Activated CD8-positive, alpha-beta memory T cell treated with anti-CD3 and anti-CD28 coated beads, Interleukin-2, amount 10 ng/mL, durations not matched to agents 7 days and 5 days (primary cell): ENCODE measurements at places on chromosomes 2 and 18.

GRCh38 chr18:77031662-77032061 is 100.9 kb downstream of the MBP start:
- no peak for DNase-seq

GRCh38 chr18:45413180-45413836 is 202.0 kb upstream of the SLC14A2 start:
- no peak for DNase-seq

DNA sequence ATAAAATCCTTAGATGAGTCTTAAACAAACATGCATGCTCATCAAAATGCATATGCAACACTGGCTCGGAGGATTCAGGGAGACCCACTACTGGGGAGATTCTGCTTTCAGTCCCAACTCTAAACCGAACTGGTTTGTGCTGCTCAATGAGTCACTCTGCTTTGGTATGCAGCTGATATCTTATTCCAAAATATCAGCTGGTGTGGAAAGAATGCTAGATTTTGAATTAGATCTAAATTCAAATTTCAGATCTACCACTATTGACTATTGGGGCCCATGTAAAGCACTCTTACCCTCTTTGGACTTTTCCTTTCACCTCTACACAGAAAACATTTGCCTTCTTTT is 39.2 kb upstream of the TTN start:
- no peak for DNase-seq

- DNase-seq, result no peak
These were observed 109.3 kb downstream of the MBP start for GRCh38 chr18:77023102-77023782.

- no peak for DNase-seq
These were observed 10.1 kb downstream of the EXOC6B start for GRCh38 chr2:72815655-72816278.

DNA sequence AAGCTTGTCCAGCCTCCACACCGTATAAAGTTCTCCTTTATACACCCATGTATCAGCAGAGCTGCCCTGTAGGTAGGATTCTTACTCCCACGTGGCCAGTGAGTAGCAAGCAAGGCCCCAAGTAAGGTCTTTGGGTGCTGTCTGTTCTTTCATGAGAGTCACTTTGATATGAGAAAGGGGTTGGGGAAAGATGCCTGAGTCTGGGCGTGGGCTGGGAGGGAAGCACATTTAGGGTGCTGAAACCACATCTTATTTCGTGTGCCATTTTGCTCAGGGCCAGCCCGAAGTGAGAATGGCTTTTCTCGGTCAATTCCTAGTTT is 436 bp upstream of the ITPRIPL1 start:
- DNase-seq, result peak; percentile 58

DNA sequence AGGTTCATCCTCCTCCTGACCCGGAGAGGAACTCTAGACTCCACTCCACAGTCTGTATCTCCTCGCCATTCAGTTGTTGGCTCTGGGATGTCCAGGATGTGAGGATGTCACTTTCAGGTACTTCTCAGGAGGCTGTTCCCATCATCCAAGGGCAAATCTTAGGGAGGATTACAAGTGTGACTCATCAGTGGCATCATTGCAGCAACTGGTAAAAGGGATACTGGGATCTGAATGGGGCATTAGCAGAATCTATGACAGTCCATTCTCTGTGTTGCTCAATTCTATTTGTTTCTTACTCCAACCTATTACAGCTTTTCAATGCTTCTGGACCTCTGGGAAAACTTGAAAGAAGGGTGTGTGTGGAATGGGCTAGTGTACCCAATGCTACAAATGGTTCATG is 81.5 kb upstream of the FN1 start:
- no peak for DNase-seq

GRCh38 chr2:161119483-161119882 is 40.7 kb upstream of the TANK start:
- no peak for DNase-seq

- no peak for DNase-seq
These were observed 92.8 kb downstream of the ASAP2 start for GRCh38 chr2:9299161-9300100.

DNA sequence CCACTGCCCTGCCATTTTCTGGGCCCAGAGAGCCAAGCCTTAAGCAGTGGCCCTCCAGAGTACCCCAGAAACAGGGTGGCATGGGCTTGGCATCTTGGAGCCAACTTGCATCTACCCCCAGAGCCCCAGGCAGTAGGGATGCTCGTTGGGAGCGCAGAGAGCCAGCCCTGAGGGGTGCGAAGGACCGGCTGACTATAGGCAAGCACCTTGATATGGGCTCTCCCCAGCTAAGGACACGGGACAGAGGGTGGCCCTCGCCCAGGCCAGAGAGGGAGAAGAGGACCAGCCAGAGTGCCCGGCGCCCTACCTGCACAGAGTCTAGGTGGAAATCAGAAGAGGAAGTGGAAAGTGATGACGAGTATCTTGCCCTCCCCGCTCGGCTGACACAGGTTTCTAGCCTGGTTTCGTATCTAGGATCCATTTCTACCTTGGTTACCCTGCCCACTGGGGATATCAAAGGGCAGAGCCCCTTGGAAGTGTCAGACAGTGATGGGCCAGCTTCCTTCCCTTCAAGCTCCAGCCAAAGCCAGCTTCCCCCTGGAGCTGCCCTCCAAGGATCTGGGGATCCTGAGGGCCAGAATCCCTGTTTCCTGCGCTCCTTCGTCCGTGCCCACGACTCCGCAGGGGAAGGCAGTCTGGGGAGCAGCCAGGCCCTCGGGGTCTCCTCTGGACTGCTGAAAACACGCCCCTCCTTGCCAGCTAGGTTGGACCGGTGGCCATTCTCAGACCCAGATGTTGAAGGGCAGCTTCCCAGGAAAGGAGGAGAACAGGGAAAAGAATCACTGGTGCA is 16.2 kb downstream of the CEP68 start:
- no peak for DNase-seq

DNA sequence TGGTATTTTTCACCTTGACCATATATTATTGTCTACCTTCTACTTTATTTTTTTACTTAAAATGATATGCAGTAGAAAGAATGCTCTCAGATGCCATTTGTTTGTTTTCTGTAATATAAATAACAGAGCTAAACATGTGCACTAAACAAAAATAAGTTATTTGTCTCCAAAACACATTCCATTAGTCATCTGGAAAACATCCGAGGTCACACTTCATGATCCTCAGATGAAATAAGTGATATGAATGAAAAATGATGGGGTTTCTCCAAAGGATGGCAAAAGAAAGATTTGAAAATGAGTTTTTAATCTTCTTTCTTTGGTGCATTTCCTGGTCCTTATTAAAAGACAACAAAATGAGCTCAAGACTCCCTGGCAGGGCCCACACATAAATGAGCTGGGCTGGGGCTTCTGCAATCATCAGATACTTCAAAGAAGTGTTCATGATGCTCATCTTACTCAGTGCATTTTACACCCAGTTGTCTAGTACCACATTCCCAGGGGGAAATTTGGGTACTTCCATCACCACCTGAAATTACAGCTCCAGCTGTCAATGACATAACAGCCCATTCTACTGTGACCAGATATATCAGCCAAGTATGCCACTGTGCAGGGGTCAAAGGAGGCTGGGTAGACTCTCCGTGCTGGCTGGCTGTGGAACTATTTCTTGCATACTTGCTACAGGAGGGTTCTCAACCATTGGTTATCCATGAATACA is 283.5 kb downstream of the PID1 start:
- DNase-seq, result no peak

- DNase-seq, result no peak
These were observed 54.9 kb downstream of the CERKL start for GRCh38 chr2:181602017-181602416.

GRCh38 chr2:105437708-105438103 is 38.9 kb upstream of the FHL2 start:
- no peak for DNase-seq

- DNase-seq, result peak; percentile 34
These were observed 195.4 kb upstream of the HDAC4 start for GRCh38 chr2:239596253-239596652.

DNA sequence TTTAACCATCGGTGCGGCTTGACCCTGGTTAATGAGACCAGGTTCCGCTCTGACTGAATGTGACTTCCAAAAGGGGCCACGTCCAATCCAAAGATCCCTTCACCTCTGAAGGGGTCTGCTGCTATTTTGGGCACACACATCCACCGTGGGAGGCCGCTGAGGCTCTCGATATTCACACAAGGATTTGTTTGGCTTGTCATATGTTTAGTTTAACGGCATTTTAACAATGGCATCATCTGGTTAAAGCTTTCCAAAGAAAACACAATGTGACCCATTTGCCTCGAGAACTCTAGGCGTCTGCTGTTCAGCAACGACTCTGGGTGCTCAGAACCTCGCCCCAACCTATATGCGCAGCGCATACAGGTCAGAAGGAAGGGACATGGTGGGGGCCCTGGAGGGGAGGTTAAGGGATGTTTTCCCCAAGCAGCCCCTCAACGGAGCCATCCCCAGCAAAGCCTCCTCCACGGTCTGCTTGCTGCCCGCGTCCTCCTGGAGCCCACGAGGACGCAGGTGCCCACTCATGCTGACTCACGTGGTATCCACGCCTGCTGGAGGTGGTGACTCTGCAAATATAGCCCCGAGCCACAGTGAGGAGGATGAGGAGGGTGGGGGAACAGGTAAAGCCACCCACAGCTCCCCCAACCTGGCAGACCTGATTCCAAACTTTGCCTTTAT is 260.3 kb downstream of the HDAC4 start:
- no peak for DNase-seq

- no peak for DNase-seq
These were observed 26.3 kb downstream of the MEX3C start for GRCh38 chr18:51171223-51171622.

DNA sequence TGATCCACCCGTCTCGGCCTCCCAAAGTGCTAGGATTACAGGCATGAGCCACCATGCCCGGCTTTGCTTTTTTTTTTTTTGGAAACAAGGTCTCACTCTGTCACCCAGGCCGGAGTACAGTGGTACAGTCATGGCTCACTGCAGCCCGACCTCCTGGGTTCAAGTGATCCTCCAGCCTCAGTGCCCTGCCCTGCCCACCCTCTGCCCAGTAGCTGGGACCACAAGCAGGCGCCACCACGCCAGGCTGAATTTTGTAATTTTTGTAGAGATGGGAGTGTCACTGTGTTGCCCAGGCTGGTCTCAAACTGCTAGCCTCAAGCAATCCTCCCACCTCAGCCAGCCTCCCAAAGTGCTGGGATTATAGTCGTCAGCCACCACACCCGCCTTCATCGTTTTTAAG is 11.6 kb upstream of the PSD4 start:
- no peak for DNase-seq

- DNase-seq, result no peak
These were observed 146.2 kb downstream of the RPIA start for GRCh38 chr2:88837511-88838160.

DNA sequence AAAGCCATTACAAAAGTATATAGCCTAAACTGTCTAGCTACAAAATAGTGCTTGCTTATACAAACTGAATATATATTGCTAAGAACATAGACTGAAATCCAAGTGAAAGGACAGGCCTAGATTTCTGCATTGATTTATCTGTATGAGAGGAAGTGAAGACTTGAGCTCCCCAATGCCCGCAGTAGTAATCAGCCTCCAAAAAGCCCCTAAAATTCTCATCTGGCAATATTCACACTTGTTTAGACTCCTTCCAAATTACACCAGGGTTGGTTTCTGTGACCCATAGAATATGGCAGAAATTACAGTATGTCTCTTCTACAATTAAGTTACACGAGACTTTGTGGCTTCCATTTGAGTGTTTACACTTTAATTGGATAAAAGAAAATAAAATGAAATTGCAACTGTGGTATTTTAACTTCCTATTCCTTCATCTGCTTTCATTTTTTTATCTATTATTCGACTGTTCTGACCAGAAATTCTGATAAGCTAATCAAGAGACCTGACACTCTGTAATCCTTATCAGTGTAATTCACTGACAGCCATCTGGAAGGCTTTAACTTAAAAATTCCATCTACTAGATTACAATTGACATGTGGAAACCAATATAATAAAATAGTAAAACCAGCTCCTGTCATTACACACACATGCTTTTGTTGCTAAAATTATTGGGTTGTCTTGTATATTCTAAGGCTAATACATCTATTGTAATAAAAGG is 21.1 kb downstream of the ABCB11 start:
- DNase-seq, result no peak

- peak; percentile 62 for DNase-seq
These were observed 158.4 kb downstream of the BCL2 start for GRCh38 chr18:63161032-63161760.

GRCh38 chr2:11820650-11821049 is 74.2 kb downstream of the LPIN1 start:
- no peak for DNase-seq

DNA sequence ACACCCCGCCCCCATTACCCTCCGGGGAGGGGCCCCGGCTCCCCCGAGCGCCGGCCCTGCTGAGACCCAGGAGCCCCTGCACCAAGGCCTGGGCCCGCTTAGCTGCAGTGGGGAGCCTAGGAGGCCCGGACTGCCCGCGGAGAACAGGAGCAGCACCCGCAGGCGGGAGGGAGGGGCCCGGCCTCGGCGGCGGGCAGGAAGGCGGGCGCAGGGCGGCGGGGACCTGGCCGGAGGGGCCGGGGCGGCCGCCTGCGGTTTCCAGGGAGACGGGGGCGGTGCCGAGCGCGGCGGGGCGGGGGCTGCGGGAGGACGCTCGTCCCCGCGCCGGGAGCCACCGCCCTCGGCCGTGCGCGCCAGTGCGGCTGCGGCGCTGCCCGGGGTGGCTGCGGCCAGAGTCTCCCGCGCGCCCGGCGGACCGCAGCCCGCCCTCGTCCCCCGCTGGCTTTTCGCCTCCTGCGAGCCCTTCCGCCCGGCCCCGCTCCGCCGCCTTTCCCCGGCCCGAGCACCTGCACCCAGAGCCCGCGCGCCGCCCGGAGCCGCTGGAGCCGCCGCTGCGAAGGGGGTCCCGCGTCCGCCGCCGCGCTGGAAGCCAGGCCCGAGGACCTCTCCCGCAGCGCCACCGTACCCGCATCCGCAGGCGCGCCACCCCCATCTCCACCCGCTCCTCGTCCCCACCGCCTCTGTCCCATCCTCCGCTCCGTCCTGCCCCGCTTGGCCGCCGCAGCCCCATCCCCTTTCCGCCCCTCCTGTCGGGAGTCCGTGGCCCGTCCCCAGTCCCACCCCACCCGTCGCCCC is 17.2 kb downstream of the GPC1 start:
- no peak for DNase-seq

DNA sequence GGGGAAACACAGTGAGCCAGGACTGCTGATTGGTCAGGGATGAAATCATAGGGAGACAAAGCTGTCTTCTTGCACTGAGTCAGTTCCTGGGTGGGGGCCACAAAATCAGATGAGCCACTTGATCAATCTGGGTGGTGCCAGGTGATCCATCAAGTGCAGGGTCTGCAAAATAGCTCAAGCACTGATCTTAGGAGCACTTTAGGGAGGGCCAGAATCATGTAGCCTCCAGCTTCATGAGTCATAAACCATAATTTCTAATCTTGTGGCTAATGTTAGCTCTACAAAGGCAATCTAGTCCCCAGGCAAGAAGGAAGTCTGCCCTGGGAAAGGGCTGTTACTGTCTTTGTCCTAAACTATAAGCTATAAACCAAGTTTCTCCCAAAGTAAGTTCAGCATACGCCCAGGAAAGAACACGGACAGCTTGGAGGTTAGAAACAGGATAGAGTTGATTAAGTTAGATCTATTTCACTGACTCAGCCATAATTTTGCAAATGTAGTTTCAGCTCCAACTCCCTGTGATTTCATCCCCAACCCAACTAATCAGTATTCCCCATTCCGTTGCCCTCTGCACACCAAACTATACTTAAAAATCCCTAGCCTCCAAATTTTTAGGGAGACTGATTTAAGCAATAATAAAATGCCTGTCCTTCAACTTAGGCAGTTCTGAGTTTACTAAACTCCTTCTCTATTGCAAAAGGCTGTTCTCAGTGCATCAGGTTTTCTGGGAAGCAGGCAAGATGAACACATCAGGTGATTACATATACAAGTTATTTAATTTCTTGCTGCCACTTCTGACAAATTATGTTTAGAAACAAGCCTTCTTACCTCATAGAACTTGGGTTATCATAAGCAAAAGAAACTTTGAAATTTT is 226.9 kb upstream of the SPOPL start:
- no peak for DNase-seq
